ENCODE measurements at places on chromosomes 5 and 9.

GRCh38 chr5:90020575-90021538 lies 388.7 kb downstream of the CETN3 start:
- peak; percentile 67 for DNase-seq

GRCh38 chr5:162641142-162641813 lies 573.7 kb downstream of the GABRG2 start:
- DNase-seq = no peak

DNA sequence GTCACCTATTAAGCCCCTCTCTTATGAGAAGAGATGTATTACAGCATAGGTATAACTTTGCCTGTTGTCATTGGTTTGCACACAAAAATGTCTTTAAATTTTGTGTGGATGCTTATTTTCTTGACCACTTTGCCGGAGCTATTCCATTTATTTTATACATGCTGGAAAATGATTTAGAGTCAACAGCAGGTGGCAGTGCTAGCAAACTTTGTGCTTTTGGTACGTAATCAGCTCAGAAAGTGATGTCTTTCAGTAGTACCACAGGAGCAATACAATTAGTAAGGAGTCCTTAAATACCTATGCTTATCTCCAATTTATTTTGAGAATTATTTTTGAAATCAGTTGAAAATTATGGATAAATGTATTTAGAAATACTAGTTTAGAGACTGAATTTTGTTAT lies 19.8 kb upstream of the NUDT12 start:
- peak; percentile 43 for DNase-seq

DNA sequence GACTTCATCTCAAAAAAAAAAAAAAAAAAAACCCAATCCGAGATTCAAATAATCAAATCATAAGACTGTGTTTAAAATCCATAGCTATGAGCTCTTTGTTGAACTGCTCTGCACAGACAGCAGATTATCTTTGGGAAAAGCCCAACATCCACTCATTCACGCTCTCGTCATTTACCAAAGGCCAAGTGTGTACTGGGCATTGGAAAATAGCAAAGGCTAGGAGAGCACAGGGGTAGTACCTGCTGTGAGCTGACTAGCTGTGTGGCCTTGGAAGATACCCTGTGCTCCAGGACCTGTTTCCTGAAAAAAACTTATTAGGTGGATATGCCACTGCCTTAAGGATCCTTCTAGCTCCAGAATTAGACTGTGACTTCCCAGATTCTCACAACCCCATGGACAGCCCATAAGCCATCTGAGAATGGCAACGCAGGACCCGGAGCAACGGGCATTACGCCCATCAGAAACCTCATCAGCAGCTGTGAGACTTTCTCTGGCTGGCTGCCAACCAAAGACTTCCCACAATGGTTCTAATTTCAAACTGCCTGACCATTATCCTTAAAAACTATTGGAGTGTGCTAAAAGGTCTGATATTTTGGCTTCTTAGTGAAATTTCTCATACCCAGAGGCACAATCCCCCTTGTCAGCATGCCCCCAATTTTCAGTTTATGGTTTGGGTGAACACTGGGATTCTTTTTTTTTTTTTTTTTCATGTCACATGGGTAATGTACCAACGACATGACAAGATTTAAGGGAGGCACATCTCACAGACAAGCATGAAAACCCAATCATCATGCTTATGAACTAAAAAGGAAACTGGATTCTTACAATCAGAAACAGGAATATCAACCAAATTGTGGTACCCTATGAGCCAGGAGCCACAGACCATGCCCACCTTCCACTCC lies 16.8 kb downstream of the SERINC5 start:
- peak; percentile 76 for DNase-seq

- peak; percentile 76 for DNase-seq
These were observed 21.1 kb upstream of the CDC42SE2 start for GRCh38 chr5:131242728-131243255.

- DNase-seq = peak; percentile 5
These were observed 74.3 kb downstream of the AMBP start for GRCh38 chr9:114003758-114004157.

- DNase-seq = no peak
These were observed 42.3 kb upstream of the ZSWIM6 start for GRCh38 chr5:61289669-61290306.

GRCh38 chr5:87127426-87127825 lies 140.3 kb upstream of the RASA1 start:
- peak; percentile 83 for DNase-seq

DNA sequence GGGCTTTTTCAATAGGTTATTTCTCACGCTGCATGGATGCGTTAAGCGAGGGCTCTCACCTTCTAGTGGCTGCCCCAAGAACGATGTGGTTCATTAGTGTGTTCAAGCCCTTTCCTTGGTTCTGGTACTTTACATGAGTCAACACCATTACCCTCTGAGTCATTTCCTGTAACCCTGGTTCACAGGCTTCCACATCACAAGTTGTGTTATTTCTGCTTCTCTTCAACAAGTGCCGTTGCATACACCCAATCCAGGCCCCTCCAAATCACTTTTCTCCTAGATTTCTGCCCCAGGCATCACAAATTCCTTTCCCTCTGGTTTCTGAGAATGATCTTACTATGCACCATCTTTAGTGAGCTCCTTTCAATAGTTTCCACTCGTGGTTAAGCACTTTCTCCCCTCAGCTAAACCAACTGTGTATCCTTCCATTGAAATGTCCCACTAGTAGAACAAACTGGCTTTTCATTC lies 69.5 kb upstream of the RAD23B start:
- peak; percentile 89 for DNase-seq

GRCh38 chr5:154345255-154345952 lies 100.4 kb upstream of the SAP30L start:
- no peak for DNase-seq

DNA sequence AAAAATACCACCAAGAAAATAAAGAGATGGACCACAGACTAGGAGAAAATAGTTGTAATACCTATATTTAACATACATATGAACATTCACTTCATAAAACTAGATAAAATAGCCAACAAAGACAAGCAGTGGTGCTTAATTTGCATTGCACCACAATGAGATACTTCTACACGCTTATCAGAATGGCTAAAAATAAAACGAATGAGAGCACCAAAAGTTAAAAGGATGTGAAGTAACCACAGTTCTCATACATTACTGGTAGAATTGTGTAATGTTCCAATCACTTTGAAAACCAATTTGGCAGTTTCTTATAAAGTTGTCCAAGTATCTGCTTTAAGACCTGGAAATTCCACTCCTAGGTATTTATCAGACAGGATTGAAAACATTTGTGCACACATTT lies 198.9 kb upstream of the SGCD start:
- peak; percentile 28 for DNase-seq

GRCh38 chr5:101425339-101425859 lies 522.3 kb upstream of the ST8SIA4 start:
- peak; percentile 60 for DNase-seq

DNA sequence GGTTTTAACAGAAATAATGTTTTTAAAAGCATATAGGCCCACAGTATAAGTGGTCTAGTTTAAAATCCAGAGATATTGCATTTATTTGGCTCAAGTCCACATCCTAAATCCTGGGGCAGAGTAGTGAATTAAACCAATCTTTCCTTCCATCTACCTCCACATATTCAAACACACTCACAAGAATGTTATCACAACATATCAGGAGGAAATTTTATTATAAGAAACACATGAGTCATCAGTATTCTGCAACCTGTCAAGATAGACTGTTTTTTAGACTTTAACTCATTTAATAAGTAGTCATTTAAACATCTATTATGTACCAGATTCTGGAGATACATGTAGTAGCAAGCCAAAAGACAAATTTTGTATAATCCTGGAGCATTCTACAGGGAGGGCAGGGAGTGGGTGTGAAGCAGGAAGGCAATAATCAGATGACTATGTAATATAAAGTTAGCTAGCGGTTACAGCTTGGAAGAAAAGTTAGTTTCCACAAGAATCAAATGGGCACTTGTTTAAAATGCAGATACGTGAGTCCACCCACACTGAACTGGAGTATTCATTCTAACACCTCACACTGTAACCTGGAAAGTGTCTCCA lies 187.3 kb upstream of the PIK3R1 start:
- DNase-seq = no peak

GRCh38 chr5:68387074-68387796 lies 171.7 kb downstream of the PIK3R1 start:
- DNase-seq = no peak

DNA sequence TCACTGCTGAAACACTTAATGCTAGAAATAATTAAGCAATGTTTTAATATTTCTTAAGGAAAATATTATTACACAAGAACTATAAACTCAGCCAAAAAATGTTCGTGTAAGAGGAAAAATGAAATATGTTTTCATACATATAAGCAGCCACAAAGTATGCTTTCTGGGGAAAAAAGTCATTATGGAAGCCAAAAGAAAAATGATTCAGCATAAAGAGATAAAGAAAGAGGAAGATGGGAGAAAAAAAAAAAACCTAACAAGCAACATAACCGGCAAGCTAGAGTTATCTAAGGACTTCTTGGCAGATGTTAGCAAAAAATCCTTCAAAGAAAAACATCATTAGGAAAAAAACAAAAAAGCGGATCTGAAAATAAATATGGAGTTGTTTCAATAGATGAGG lies 179.1 kb downstream of the MUSK start:
- peak; percentile 52 for DNase-seq

DNA sequence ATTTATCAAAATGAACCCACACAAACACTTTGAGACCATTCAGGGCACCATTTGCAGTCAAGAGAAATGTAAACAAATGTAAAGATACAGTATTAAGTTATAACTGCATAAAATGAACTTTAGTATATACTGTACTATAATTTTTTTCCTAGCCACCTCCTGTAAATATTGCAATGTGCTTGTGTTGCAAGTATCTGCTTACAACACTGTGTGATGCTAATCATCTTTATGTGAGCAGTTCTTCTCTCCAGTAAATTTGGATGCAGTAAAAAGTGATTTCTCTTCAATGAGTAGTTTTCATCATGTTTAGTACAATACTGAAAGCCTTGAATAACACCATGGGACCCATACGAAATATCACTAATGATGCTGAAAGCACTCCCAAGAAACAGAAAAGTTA lies 9.4 kb downstream of the G3BP1 start:
- peak; percentile 24 for DNase-seq

DNA sequence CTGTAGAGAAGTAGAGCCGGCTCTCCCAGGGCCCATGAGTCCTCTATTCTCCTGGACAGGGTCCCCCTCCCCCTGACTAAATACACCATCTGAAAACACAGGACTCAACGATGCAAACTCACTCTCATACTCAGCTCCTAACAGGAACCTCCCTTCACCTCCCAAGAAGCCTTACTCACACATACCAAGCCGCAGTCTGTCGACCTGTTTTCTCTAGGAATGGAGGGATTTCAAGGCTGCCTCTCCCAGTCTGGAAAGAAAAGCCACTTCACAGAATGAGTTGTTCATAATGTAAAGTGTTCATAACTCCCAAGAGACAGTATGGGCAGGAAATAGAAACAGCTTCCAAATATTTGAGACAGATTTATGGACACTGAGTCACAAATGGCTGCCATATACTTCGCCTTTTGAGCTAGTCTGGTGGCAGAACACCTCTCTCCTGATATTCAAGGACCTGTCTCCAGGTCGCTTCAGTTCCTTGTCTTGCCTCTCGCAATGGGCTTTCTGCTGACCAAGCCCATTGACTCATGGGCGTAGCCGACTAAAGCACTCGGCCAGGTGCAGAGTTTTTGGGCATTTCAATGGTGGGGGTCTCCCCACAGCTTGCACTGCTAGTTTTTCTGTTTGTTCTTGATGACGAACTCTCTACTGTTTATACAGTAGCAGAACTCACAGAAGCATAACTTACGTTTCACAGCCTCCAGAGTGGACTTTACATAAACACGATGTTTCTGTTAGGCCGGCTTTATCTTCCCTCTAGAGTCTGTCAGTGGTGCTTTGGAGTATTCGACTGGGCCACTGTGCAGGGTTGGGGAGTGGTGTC lies 25.0 kb upstream of the IL17B start:
- peak; percentile 99 for DNase-seq

- no peak for DNase-seq
These were observed 801.9 kb upstream of the ACO1 start for GRCh38 chr9:31582561-31582960.

- DNase-seq = peak; percentile 95
These were observed 74.8 kb downstream of the SLF1 start for GRCh38 chr5:94693043-94693822.

GRCh38 chr9:92345582-92345981 lies 19.8 kb downstream of the CENPP start:
- DNase-seq = no peak

DNA sequence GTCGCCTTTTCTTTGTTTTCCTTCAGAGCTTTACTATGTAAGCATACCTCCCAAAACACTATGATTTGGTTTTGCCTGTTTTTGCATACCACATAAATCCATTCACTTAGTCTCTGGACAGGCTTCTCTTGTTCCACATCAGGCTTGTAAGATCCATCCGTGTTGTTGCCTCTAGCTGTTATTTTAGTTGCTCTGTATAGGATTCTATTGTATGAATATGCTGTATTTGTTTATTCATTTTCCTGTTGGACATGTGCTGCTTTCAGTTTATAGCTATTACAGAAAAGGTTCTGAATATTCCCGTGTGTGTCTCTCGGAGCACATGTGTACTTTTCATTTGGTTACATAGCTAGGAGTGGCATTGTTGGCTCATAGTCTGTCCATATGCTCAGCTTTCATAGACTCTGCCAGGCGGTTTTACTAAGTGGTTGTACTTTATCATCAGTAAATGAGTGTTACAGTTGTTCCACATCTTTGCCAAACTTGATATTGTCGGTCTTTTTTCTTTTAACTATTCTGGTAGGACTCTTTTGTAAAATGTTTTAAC lies 41.8 kb downstream of the NUP214 start:
- DNase-seq = peak; percentile 13

DNA sequence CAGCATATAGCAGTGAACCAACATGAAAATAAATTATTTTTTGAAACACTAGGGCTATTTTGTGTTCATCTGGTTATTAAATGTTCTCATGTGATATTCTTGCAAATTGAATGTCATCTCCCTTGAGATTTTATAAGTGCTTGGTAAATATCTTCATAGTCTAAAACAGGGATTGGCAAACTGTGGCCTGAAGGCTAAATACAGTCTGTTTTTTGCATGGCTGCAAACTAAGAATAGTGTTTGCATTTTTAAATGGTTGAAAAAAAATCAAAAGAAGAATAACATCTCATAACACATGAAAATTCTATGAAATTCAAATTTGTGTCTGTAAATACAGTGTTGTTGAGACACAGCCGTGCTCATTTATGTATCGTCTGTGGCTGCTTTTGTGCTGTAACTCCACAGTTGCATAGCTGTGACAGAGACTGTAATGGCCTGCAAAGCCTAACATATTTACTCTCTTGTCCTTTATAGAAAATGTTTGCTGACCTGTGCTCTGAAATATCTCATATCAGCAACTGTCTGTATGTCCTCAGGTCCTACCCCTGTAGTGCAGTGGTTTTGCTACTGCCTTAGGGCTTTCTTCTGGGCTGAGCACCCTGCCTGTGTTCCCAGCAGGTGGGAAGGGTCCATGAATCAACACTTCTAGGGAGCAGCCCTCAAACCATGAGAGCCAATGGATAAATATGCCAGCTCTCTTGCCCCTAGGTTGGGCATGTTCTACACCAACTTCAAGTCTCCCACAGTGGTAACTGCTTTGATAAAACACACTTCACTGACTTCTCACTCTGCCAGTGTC lies 41.7 kb upstream of the ARRDC3 start:
- DNase-seq = no peak

DNA sequence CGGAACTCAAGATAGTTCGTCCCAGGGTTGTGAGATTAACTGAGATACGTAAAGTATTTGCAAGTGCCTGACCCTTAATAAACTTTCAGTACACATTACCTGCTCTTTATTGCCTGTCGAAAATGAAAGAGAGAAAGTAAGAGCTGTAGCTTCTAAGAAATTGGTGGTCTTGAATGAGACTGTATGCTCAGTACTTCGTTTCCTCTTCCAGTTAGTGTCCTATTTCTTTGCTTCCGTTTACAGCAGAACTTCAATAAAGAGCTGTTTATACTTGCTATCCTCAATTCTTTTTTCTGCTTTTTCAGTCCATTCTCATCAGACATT lies 534 bp downstream of the SRFBP1 start:
- no peak for DNase-seq

All from AG10803 (cell line).